ENCODE measurements at places on chromosomes 16 and 17.

DNA sequence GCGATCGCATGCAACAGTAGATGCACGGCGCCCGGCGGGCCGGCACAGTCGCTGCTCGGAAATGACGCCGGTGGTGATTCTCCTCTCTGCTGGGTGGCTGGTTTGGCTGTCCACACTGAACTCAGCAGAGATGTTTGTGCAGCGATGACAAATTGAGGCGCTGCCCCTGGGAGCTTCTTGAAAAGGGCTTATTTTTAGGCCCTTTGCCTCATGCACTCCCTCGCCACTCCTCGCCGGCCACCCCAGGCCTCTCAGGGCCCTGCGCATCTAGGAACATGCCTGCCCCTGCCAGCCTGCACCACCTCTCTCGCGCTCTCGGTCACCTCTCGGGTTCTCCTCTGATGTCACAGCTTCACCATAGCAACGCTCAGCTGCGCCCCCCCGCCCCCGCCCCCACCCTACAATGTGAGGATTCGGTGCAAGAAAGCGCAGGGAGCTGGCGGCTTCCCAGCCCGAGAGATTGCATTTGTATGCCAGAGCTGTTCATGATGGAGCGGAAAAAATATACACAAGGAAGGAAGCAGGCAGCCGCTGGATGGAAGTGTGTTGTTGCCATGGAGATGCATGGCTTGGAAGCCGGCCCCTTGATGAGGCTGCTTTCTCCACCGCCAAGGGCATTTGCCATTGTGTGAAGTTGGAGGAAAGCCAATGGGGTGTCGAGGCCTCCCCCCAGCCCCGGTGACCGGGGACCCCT lies 81.3 kb upstream of the PLCG2 start:
- no peak for DNase-seq

GRCh38 chr16:17228048-17228707 lies 242.6 kb downstream of the XYLT1 start:
- no peak for DNase-seq

DNA sequence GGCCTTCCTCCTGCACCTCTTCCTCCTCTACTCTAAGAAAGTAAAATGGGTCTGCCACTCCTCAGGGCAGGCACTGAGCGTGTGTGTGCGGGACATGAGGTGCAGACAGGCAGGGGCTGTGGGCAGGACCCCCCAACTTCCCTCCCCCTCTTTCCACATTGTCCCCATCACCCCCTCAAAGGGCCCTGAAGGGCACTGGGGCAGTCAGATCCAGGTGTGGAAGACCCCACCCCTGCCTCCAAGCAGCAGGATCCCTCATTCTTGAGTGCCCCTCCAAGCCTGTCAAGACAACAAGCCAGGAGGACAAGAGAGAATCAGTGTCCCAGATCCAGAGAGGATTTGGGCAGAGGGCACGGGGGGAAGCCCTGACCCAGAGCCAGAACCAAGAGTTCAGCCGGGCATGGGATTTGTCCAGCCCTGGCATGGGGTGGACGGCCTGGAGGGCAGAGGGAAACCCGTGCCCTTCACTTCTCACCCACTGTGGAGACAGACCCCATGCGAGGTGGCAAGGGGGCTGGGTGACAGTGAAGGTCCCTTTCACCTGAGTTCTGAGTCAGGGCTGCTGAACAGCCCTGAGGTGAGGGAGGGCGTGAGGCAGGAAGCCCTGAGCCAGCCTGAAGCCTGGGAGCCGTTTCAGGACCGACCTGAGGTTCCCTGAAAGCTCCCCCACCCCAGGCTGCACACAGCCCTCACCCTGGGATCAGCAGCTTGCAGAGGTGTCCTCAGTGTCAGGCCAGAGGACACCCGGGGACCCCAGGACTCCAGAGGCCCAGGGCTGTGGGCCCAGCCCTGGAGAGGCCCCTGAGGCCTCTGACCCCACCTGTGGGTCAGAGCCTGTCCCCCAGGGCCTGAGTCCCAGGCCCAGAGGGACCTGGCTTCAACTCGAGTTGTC lies 45.8 kb downstream of the USP22 start:
- no peak for DNase-seq

GRCh38 chr17:80025140-80025539 lies 10.5 kb downstream of the TBC1D16 start:
- no peak for DNase-seq

- no peak for DNase-seq
These were observed 4.8 kb upstream of the ADAT1 start for GRCh38 chr16:75627851-75628250.

DNA sequence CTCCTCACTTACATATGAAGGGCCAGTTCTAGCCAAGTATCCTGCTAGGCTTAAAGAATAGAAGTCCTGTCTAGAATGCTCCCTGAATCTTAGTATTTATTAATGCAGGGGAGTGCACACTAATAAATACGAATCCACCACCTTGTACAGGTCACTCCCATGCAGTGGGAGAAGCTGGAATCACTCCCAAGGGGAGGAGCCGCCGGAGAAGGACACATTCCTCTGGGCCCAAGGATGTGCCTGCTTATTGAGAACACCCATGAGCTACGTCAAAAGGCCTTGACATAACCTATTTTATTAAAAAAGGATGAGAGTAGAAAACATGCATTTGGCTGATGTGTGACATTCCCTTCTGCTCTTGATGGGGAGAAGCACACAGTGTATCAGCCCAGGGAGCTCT lies 223.5 kb downstream of the SPECC1 start:
- DNase-seq, result no peak

- no peak for DNase-seq
These were observed 544.8 kb upstream of the EEF2KMT start for GRCh38 chr16:5642436-5642835.

DNA sequence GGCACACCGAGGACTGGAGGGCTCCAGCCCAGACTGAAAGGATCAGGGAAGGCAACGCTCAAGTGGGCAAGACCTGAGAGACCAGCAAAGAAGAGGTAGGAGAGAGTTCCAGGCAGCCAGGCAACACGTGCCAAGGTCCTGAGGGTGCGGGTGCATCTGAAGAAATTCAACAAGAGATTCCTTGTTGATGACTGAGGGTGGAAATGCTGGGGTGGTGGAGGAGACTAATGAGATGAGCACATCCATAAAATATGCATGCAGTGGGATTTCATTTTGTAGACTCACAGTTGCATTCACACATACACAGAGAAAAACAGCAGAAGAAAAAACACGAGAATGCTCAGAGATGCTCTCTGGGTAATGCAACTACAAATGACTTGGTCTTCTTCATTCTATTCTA lies 154.8 kb upstream of the FOXF1 start:
- no peak for DNase-seq

DNA sequence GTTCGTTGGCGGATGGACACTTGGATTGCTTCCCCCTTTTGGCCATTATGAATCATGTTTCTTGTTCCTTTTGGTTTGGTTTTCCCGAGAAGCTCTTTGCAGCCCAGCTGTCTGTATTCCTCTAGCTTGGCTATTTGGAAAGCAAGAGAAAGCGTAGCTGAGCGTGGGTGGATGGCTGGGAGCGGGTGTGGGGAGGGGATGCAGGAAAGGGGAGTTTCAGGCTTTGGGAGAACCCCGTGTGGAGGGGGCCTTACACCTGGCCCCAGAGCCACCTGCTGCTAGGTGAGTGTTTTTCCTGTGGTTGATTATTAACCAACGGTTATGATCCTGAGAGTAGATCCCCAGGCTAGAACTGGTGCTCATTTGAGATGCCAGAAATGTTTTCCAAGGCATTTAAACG lies 103.7 kb downstream of the RAP1GAP2 start:
- DNase-seq, result no peak

- no peak for DNase-seq
These were observed 28.6 kb upstream of the TVP23A start for GRCh38 chr16:10847176-10847575.

DNA sequence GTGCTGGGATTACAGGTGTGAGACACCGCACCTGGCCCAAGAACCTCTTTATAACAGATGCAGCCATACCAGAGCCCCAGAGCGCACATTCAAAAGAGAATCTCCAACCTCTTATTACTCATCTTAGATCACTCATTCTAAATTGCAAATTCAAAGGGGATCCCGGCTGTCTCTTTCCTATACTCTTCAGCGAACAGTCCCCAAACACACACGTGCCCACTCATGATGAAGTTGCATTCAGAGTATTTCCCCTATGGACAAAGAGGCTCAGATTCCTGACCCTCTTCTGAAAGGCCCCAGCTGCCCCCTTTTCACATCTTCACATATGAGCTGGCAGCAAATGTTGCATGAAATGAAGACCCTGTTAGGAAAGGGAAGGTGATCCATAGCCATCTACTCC lies 22.5 kb upstream of the ABR start:
- DNase-seq, result no peak

DNA sequence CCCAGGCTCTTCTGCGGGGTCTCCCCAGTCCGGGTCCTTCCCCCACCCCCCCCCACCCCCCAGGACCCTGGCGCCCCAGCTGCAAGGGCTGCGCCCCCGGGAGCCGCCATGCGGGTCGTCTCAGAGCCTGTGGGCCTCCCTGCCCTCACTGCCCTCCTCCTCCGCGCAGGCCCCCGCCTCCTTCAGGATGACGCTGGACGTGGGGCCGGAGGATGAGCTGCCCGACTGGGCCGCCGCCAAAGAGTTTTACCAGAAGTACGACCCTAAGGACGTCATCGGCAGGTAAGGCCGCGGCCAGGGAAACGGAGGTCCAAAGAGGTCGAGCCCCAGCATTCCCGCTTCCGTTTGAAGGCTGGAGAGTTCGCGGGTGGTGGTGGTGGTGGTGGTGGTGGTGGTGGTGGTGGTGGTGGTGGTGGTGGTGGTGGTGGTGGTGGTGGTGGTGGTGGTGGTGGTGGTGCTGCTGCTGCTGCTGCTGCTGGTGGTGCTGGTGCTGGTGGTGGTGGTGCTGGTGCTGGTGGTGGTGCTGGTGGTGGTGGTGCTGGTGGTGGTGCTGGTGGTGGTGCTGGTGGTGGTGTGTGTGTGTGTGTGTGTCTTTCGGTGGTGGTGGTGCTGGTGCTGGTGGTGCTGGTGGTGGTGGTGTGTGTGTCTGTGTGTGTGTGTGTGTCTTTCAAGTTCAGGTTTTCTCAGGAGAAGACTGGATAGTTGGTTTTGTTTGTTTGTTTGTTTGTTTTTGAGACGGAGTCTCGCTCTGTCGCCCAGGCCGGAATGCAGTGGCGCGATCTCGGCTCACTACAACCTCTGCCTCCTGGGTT lies 615 bp downstream of the PHKG2 start:
- DNase-seq, result no peak

DNA sequence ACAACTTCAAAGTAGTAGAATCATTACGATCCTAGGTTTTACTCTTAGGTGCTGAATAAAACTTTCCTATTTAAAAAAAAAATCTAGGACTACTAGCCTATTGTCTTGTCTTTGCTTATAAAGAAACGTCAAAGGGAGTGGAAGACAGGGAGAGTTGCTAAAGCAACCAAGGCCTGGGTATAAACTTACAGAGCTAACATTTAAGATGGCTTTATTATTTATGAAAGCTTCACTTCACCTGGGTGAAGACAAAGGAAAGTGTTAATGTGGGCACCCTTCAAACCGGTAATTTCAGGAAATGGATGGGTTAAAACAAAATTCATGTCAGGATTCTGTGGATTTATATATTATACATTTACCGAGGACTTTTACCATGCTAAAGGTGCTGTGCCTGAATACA lies 2.5 kb downstream of the DUSP14 start:
- DNase-seq, result no peak

DNA sequence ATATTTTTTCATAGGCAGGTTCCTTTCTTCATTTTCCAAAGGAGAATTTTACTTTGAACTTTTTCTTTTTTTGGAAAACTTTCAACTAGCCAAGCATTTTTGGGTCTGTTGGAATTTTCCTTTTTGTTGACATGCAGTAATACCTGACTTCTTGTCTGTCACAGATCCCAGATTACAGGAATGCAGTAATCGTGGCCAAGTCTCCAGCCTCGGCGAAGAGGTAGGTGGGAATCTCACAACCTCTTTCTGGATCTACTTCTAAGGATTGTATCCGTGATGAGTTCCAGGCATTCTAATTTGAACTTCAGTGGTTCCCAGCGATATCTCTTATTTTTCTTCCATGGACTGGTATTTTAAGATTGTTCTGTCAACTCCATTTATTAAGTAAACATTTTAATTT lies 31.7 kb downstream of the PRPSAP2 start:
- no peak for DNase-seq

DNA sequence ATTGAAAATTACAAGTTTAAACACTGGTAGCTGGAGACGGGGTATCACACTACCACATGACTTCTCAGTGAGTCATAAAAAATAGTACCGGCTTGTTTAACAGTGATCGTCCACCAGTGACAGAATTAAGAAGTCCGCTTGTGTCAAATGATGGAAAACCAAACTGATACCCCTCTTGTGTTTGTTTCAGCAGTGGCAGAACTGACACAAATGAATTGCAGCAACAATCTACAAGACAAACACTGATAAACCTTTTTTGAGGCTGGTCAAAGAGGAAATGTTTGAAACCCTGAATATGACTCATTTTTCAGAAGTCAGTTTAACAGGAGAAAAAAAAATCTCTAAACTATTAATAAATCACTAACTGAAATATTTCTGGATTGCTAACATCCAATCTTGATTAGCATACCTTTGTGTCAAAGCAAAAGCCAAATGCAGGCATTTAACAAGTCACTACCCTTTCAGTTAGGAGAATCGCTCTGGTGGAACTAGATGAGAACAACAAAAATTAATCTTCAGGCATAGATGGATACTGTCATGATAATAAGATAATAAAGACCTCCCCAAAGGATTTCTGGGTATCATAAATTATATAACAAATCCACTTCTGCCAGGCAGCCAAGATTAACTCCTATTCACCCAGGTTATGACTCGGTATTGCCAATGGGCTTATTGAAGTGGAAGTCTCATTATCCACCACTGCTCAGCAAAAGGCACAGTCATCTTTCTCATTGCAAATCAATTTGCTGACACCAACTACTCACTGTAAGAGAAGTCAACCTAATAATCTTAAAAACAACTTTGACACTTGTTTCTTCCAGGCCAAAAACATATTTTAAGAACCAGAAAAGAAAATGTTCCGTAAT lies 20.8 kb downstream of the DCUN1D3 start:
- no peak for DNase-seq

GRCh38 chr17:67585077-67585602 lies 132.6 kb upstream of the NOL11 start:
- DNase-seq, result no peak

GRCh38 chr16:55470533-55471371 lies 8.2 kb upstream of the MMP2 start:
- DNase-seq, result no peak

DNA sequence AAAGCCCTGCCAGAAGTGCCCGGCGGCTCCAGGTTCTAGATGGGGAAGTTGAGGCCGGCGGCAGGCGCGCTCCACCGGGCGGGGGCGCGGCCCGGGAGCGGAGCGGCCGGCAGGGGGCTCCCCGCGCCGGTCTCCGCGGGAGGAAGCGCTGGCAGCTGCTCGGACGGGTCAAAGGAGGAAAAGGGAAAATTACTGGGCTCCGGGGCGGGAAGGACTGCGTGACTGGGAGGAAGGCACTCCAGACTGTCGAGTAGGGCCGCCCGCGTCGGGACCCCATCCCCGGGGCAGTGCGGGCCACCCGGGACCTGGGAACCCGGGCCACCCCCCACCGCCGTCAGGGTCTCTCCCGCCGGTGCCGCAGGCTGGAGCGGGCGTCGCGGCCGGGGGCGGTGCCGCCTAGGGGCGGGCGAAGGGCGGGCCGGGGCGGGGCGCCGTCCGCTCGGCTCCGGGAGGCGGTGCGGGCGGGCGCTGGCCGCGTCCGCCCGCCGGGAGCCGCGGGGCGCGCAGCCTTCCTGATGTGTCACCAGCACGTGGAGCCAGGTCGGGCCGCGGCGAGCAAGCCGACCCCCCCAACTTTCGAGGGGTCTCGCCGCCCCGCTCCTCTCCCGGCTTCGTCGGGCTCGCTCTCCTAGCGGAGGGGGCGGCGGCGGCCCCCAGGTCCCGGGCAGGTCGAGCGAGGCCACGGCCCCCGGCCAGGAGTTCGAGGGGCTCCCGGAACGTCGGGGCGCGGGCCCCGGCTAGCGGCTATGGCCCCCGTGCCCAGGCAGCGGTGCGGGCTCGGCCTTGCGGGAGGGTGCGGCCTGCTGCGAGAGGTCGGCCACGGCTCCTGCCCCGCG lies 167.5 kb downstream of the RAB11FIP4 start:
- DNase-seq, result no peak

All from stimulated activated CD8-positive, alpha-beta memory T cell treated with anti-CD3 and anti-CD28 coated beads, Interleukin-4, amount 100 ng/mL, for 1 hour (primary cell).